Nephron progenitor cell (in vitro differentiated cells): ENCODE measurements at places on chromosomes 5 and 9.

GRCh38 chr5:1548702-1549474 lies 25.1 kb upstream of the LPCAT1 start:
- H3K27ac ChIP-seq = no peak overlapping the region
- peaks cover 14% of the 10 kb centered on the region for H3K27me3 ChIP-seq
- DNase-seq = no peak

DNA sequence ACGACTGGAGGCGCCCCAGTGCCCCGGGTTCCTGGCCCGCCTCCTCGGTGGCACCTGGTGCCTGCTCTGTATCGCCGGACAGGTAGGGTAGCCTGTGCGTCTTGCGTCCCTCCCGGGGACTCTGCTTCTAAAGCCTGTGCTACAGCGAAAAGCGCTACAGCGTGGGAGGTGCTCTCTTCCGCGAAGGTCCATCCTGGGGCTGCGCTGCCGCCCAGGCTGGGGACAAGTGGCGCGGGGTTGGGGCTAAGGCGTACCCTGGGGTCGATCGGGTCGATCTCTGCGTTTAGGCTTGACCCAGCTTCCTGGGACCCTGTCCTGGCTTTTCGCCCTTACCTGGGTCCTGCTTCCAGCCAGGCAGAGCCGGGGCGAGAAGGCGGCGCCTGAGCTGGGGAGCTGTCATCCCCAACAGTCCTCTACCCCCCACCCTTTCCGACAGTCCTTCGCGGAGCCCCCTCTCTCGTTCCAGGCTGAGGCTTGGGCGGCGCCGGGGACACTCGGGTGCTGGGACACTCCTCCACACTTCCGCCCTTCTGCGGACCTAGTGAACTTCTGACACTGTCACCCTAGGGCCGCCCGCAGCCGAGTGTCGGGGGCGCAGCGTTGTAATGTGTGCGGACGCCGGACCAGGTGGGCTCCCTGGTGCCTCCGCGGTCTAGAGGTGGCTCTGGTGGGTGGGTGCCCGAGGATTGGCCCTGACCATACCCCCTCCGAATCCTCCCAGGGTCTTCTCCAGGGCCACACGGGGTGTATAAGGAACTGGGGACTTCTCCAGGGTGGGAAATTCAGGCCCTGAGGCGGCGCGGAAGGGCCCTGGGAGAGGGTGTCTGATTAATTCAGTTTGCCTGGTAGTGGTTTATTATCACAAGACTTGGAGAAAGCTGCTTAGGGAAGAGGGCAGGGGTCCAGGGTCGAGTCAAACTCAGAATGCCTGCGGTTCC lies 328.2 kb downstream of the SH3GL2 start:
- no peaks in the 10 kb centered on the region for H3K36me3 ChIP-seq
- no peak overlapping the region for H3K27ac ChIP-seq
- H3K4me1 ChIP-seq = peaks cover 13% of the 10 kb centered on the region
- peak; percentile 37 for DNase-seq

- no peaks in the 10 kb centered on the region for H3K4me1 ChIP-seq
- no peak overlapping the region for H3K4me3 ChIP-seq
- peaks cover 8% of the 10 kb centered on the region for H3K36me3 ChIP-seq
- no peak for DNase-seq
- H3K27ac ChIP-seq = no peak overlapping the region
- H3K27me3 ChIP-seq = peaks cover 3% of the 10 kb centered on the region
Observed at GRCh38 chr5:9774472-9775079, 144.4 kb upstream of the TAS2R1 start.

GRCh38 chr5:61142811-61143210 lies 19.5 kb downstream of the SMIM15 start:
- H3K4me1 ChIP-seq = no peaks in the 10 kb centered on the region
- H3K36me3 ChIP-seq = no peaks in the 10 kb centered on the region
- no peak for DNase-seq
- H3K27ac ChIP-seq = no peak overlapping the region

GRCh38 chr5:114297915-114298314 lies 64.0 kb upstream of the KCNN2 start:
- H3K27ac ChIP-seq = no peak overlapping the region
- H3K36me3 ChIP-seq = no peaks in the 10 kb centered on the region
- H3K4me1 ChIP-seq = no peaks in the 10 kb centered on the region
- H3K27me3 ChIP-seq = peaks cover 7% of the 10 kb centered on the region
- DNase-seq = no peak
- no peak overlapping the region for H3K4me3 ChIP-seq

- no peak for DNase-seq
- H3K36me3 ChIP-seq = peaks cover 44% of the 10 kb centered on the region
- H3K27ac ChIP-seq = no peak overlapping the region
- H3K4me1 ChIP-seq = peaks cover 56% of the 10 kb centered on the region
Observed at GRCh38 chr5:67119010-67119409, 77.6 kb downstream of the CD180 start.

- H3K4me1 ChIP-seq = no peaks in the 10 kb centered on the region
- no peak overlapping the region for H3K4me3 ChIP-seq
- H3K27ac ChIP-seq = no peak overlapping the region
- H3K36me3 ChIP-seq = no peaks in the 10 kb centered on the region
Observed at GRCh38 chr5:58133631-58134296, 326.1 kb downstream of the PLK2 start.

DNA sequence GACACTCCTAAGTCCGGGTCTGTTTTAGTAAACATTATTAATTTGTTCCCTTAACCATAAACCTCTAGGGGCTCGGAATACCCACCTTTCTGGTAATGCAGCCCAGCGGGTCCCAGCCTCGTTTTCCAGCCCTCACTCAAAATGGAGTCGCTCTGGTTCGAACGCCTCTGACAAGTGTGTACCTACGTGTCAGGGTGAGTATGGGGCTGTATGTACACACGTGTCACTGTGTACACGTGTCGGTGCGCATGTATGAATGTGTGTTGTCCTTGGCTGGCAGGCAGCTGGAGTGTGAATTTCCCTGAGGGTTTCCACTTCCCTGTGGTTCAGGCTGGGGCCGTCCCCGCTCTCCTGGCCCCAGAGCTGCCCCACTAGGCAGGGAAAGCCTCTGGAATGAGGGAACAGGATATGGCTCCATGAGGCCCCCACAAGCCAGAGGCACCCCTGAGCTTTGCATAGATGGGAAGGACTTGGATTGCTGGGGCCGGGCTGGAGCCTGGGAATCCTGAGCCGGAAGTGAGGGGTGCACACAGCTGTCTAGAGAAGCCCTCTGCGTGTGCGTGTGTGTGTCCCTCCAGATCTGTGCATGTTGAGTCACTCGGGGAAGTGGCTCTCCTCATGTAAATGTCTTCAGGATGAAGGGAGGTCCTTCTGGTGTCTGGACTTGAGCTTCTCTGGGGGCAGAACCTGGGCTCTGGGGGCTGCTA lies 160.8 kb upstream of the IER5L start:
- no peak for DNase-seq
- H3K27me3 ChIP-seq = no peaks in the 10 kb centered on the region
- no peaks in the 10 kb centered on the region for H3K36me3 ChIP-seq
- H3K4me3 ChIP-seq = no peak overlapping the region
- peaks cover 46% of the 10 kb centered on the region for H3K4me1 ChIP-seq

GRCh38 chr9:91320299-91320698 lies 41.4 kb downstream of the AUH start:
- peaks cover 50% of the 10 kb centered on the region for H3K36me3 ChIP-seq
- no peaks in the 10 kb centered on the region for H3K27me3 ChIP-seq
- no peak overlapping the region for H3K27ac ChIP-seq
- no peak overlapping the region for H3K4me3 ChIP-seq

GRCh38 chr9:98709968-98710965 lies 1.5 kb upstream of the GABBR2 start:
- DNase-seq = peak; percentile 59
- no peaks in the 10 kb centered on the region for H3K36me3 ChIP-seq
- H3K27me3 ChIP-seq = peaks cover 92% of the 10 kb centered on the region
- peak overlapping the region; percentile 71 for H3K4me3 ChIP-seq
- no peak overlapping the region for H3K27ac ChIP-seq

GRCh38 chr9:90843525-90843924 lies 41.9 kb downstream of the SYK start:
- H3K36me3 ChIP-seq = no peaks in the 10 kb centered on the region
- H3K4me3 ChIP-seq = no peak overlapping the region
- DNase-seq = no peak
- peaks cover 7% of the 10 kb centered on the region for H3K4me1 ChIP-seq

- H3K27ac ChIP-seq = no peak overlapping the region
- peaks cover 82% of the 10 kb centered on the region for H3K27me3 ChIP-seq
- H3K4me1 ChIP-seq = peaks cover 16% of the 10 kb centered on the region
Observed at GRCh38 chr5:176789873-176790615, 20.3 kb upstream of the UNC5A start.

- no peaks in the 10 kb centered on the region for H3K36me3 ChIP-seq
- no peak overlapping the region for H3K4me3 ChIP-seq
- peaks cover 14% of the 10 kb centered on the region for H3K4me1 ChIP-seq
- H3K27me3 ChIP-seq = peaks cover 2% of the 10 kb centered on the region
- no peak for DNase-seq
- H3K27ac ChIP-seq = no peak overlapping the region
Observed at GRCh38 chr9:90029996-90030395, 425.2 kb downstream of the GADD45G start.

- H3K4me1 ChIP-seq = peaks cover 32% of the 10 kb centered on the region
- no peaks in the 10 kb centered on the region for H3K36me3 ChIP-seq
- peaks cover 78% of the 10 kb centered on the region for H3K27me3 ChIP-seq
- no peak within 1 kb of the TSS for H3K27ac ChIP-seq
- H3K4me3 ChIP-seq = peak within 1 kb of the TSS; percentile 76
- peak; percentile 72 for DNase-seq
Observed at GRCh38 chr9:132409828-132410528, at the start of gene CFAP77. Gene CFAP77, plus strand, starts transcription at chr9:132410211. Its CDS starts 61 bp downstream, at chr9:132410272.

GRCh38 chr9:138117836-138118235 lies 240.3 kb downstream of the CACNA1B start:
- H3K4me1 ChIP-seq = no peaks in the 10 kb centered on the region
- H3K36me3 ChIP-seq = no peaks in the 10 kb centered on the region
- H3K27ac ChIP-seq = no peak overlapping the region
- no peak overlapping the region for H3K4me3 ChIP-seq

GRCh38 chr5:119287547-119288111 lies 68.2 kb upstream of the TNFAIP8 start:
- no peaks in the 10 kb centered on the region for H3K36me3 ChIP-seq
- H3K27me3 ChIP-seq = peaks cover 2% of the 10 kb centered on the region
- H3K4me3 ChIP-seq = no peak overlapping the region
- H3K27ac ChIP-seq = peak overlapping the region; percentile 38

GRCh38 chr5:83000428-83000827 lies 76.8 kb downstream of the TMEM167A start:
- H3K27ac ChIP-seq = peak overlapping the region; percentile 40
- peaks cover 40% of the 10 kb centered on the region for H3K4me1 ChIP-seq
- H3K27me3 ChIP-seq = peaks cover 4% of the 10 kb centered on the region
- no peak overlapping the region for H3K4me3 ChIP-seq
- no peak for DNase-seq
- no peaks in the 10 kb centered on the region for H3K36me3 ChIP-seq

GRCh38 chr9:95666096-95666784 lies 149.5 kb upstream of the PTCH1 start:
- peaks cover 18% of the 10 kb centered on the region for H3K4me1 ChIP-seq
- H3K27ac ChIP-seq = no peak overlapping the region
- DNase-seq = no peak
- H3K27me3 ChIP-seq = peaks cover 11% of the 10 kb centered on the region

DNA sequence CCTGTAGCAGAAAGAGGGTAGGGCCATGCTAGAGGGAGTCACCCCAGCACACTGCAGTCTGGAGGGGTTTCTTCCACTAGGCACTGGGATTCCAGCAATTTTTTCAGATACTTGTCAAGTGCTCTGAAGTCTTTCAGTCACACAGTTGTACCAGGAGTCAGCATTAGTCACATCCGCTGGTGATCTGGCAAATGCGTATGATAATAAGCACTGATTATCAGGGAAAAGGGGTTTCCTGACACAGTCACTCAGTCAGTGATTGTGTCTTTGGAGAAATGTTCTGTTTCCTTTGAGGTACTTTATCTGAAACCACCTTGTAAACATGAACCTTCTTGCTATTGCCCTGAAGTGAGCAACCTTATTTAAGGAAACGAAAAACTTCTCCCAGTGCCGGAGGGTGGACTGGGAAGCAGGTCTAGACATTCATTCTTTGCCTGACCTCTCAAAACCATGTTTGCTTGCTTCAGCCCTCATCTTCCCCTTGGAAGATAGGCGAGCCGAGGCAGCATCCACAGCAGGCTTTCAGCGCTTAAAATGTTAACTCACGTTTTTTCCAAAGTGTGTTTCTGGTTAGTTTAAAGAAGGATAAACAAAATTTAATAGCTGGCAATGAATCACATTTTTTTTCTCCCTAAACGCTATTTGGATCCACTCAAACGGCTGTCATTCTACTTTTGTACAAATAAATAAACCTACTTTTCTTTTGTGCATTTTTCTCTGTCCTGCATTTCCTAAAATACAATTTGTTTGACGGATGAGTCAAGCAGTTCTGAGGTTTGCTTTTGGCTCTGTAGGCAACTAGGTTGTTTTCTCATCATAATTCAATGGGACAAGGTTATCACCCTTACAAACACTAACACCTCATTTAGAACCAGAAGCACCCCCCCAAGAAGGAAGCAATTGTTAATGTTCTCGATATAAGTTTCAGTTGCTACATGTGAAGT lies 77.7 kb downstream of the FOXD1 start:
- peak overlapping the region; percentile 38 for H3K4me3 ChIP-seq
- peaks cover 3% of the 10 kb centered on the region for H3K27me3 ChIP-seq
- no peak for DNase-seq
- peak overlapping the region; percentile 17 for H3K27ac ChIP-seq
- peaks cover 48% of the 10 kb centered on the region for H3K4me1 ChIP-seq
- H3K36me3 ChIP-seq = no peaks in the 10 kb centered on the region

DNA sequence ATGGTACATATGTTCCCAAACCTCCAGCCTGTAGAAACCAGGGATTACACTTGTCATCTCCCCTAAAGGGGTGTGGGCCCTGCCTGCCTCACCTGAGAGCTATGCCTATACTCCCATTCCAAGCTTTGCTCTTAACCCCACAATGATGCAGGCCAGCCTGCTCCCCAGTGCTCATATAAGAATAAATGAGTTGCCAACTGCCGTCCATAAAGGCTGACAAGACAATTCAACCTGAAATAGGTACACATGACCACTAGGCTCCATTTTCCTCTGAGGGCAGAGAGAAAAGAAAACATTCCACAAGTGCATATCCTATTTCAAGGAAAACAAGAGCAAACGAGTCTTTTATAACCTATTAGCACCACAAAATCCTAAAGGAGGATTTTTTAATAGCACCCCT lies 28.4 kb downstream of the SKP1 start:
- DNase-seq = no peak
- no peak overlapping the region for H3K4me3 ChIP-seq
- peaks cover 51% of the 10 kb centered on the region for H3K4me1 ChIP-seq
- peak overlapping the region; percentile 56 for H3K27ac ChIP-seq
- peaks cover 6% of the 10 kb centered on the region for H3K27me3 ChIP-seq

GRCh38 chr9:22522206-22522740 lies 75.6 kb downstream of the DMRTA1 start:
- H3K36me3 ChIP-seq = no peaks in the 10 kb centered on the region
- H3K27ac ChIP-seq = no peak overlapping the region
- H3K4me3 ChIP-seq = no peak overlapping the region
- H3K27me3 ChIP-seq = no peaks in the 10 kb centered on the region
- H3K4me1 ChIP-seq = no peaks in the 10 kb centered on the region

GRCh38 chr5:175032741-175033151 lies 308.4 kb downstream of the MSX2 start:
- no peaks in the 10 kb centered on the region for H3K4me1 ChIP-seq
- H3K27me3 ChIP-seq = peaks cover 12% of the 10 kb centered on the region
- no peak overlapping the region for H3K4me3 ChIP-seq
- no peak for DNase-seq
- no peaks in the 10 kb centered on the region for H3K36me3 ChIP-seq
- H3K27ac ChIP-seq = no peak overlapping the region
